ENCODE measurements at places on chromosomes 1 and 21.

DNA sequence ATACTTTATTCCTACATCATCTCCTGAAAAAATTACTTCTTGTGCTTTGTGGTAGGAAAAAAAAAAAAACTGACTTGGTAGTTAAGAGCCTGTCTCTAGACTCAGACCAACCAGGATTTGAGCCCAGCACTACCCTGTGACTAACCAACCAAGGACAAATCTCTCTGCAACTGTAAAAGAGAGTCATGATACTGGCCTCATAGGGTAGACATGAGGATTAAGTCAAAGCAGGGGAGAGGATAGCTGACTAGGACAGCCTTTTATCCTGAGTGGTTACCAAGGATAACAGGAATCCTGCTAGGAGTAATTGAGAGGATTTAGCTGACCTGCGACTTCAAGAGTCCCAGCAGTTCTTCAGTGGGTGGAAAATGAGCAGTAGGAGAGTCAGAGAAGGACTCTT is 112.8 kb downstream of the C1orf21 start:
- peaks cover 5% of the 10 kb centered on the region for H3K4me1 ChIP-seq
- no peaks in the 10 kb centered on the region for H3K27me3 ChIP-seq
- H3K36me3 ChIP-seq = no peaks in the 10 kb centered on the region
- DNase-seq = no peak
- H3K4me3 ChIP-seq = no peak overlapping the region

- no peaks in the 10 kb centered on the region for H3K36me3 ChIP-seq
- DNase-seq = no peak
- H3K4me1 ChIP-seq = 0 out of 2 replicates have a peak, but pooled peaks cover 1% of the 10 kb centered on the region
- no peak overlapping the region for H3K27ac ChIP-seq
These were observed 41.3 kb upstream of the SLC44A3 start for GRCh38 chr1:94778808-94779207.

DNA sequence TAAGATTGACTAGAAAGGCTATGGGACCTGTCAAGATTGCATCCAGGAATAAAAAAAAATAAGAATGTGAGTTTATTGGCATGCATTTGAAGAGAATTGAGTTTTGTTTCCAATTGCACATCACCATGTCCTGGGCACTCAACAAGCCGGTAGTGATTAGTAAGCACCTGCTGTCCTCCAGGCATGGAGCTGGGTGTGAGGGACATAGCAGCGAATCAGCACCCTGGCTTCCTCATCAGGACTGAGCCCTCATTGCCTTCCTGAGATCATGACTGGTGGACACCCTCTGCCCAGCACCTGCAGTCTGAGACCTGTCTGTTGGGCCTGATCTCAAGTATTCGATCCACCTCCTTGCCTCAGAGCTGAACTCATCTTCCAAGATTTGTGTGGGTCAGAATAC is 26.8 kb downstream of the S100A6 start:
- DNase-seq = no peak
- H3K27me3 ChIP-seq = no peaks in the 10 kb centered on the region
- H3K36me3 ChIP-seq = no peaks in the 10 kb centered on the region
- H3K4me3 ChIP-seq = no peak overlapping the region
- H3K27ac ChIP-seq = no peak overlapping the region

DNA sequence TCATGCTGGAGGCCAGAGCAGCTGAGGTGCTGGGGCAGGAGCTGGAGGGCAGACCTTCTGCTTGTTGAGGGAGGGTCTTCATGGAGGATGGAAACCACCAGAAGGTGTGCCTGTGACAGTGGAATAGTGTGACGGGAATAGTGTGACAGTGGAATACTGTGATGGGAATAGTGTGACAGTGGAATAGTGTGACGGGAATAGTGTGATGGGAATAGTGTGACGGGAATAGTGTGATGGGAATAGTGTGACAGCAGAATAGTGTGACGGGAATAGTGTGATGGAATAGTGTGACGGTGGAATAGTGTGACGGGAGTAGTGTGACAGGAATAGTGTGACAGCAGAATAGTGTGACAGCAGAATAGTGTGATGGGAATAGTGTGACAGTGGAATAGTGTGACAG is 325.1 kb downstream of the HHAT start:
- H3K4me3 ChIP-seq = no peak overlapping the region
- no peaks in the 10 kb centered on the region for H3K27me3 ChIP-seq
- H3K36me3 ChIP-seq = no peaks in the 10 kb centered on the region
- DNase-seq = no peak
- no peak overlapping the region for H3K27ac ChIP-seq

DNA sequence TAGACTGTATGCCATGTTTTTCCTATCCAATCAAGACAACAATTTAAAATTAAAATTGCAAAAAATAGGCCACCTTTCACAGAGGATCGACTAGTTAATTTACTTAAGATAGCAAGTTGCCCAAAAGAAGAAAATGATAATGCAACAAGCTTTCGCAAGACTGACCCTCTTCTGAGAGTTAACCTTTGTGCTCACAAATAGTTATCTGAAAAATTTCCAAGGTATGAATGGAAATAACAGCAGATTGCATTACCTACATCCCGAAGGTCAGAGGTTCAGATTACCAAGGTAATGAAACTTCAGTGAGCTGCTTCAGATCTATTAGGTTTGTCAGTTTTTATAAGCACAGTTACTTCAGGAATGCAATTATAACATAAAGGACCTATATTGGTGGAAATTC is 298.0 kb downstream of the KCTD3 start:
- no peaks in the 10 kb centered on the region for H3K27me3 ChIP-seq
- no peaks in the 10 kb centered on the region for H3K4me1 ChIP-seq
- H3K4me3 ChIP-seq = no peak overlapping the region
- no peak overlapping the region for H3K27ac ChIP-seq

DNA sequence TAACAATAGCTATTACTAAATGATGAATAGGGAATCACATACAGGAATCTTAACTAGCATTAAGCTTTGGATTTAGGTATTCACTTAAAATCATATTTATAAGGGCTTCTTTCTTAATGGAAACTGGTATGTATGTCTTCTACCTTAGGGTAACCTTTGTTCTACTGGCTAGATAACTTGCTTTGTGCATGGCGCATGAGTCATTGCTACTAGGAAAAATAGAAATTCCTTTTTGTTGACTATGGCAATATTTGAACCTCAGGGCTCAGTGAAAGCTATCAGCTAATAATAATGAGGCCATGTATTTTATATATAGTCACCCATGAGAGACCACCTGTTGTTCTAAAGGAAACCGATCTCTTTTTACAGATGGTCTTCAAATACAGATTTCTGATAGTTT is 72.5 kb downstream of the RPS6KC1 start:
- no peak overlapping the region for H3K4me3 ChIP-seq
- no peak overlapping the region for H3K27ac ChIP-seq
- H3K27me3 ChIP-seq = no peaks in the 10 kb centered on the region
- H3K4me1 ChIP-seq = no peaks in the 10 kb centered on the region
- H3K36me3 ChIP-seq = no peaks in the 10 kb centered on the region

DNA sequence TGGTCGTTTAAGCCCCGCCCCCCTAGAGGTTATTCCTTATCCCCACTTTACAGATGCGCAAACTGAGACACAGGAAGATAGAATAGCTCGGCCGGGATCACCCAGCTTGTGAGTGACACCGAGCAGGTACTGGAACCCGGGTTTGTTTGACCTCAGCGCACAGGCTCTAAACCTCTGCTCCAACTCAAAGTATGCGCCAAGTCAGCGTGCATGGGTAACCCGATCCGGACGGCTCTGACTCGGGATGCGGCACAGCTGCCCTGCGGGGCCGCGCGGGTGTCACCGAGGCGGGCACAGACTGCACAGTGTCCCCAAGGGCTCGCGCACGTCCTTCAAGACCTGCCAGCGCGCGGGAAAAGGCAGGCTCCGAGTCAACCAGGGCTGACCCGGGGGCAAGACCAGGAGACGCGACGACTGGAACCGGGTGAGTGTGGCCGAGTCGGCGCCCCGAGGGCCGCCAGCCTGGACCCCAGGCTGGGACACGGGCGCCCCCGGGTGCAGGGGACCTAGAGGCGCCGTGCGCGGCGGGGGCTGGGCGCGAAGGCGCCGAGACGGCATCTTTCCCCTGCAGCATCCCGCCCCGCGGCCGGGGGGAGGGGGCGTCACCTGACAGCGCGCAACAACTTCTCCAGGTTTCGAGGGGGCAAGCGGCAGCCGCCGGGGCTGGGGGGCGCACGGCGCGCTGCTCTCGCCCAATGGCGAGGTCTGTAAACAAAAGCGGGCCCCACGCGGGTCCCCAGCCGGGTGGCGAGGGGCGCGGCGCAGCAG is 101.9 kb upstream of the SOD1 start:
- peaks cover 13% of the 10 kb centered on the region for H3K4me1 ChIP-seq
- DNase-seq = no peak
- H3K36me3 ChIP-seq = no peaks in the 10 kb centered on the region
- H3K27ac ChIP-seq = no peak overlapping the region
- H3K27me3 ChIP-seq = no peaks in the 10 kb centered on the region

DNA sequence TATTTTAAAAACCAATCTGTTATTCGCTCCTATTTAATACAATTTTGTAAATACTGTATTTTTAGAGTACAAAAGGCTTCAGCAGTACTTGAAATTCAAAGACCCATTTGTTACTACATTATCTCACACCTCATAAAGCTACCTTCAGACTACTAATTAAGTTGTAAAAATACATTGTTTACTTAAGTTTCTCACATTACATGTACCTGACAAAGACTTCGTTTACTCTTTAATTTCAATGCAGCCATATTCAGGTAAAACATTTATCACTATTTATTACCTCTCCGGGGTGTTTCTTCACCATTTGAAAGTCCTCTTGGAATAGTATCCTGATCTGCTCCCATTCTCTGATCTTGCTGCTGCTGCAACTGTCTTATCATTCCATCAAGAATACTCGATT is 55.2 kb downstream of the BRWD1 start:
- H3K4me3 ChIP-seq = no peak overlapping the region
- no peaks in the 10 kb centered on the region for H3K27me3 ChIP-seq
- no peak overlapping the region for H3K27ac ChIP-seq
- peaks cover 5% of the 10 kb centered on the region for H3K36me3 ChIP-seq

- DNase-seq = no peak
- H3K4me1 ChIP-seq = peaks cover 2% of the 10 kb centered on the region
- peak overlapping the region; percentile 80 for H3K4me3 ChIP-seq
- H3K27ac ChIP-seq = no peak overlapping the region
These were observed 636 bp upstream of the CAMK2N1 start for GRCh38 chr1:20486457-20487235.

DNA sequence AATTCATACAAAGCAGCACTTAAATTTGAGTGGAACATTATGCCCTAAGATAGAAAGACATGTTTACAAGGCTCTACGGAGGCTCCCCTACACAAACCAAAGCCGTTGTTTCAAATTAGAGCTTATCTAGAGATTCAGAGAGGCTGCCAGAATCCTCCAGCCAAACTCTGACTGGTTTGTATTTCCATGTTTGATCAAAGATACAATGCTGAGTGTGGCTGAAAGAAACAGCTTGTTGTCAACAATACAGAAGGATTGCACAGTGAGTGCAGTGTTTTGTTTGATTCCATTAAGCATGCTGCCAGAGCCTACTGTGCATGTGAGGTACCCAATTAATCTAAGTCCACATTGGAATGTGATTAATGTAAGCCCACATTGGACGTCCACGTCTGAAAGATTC is 402.7 kb downstream of the DISC1 start:
- no peak overlapping the region for H3K27ac ChIP-seq
- H3K36me3 ChIP-seq = no peaks in the 10 kb centered on the region
- H3K27me3 ChIP-seq = no peaks in the 10 kb centered on the region
- H3K4me3 ChIP-seq = no peak overlapping the region
- H3K4me1 ChIP-seq = peaks cover 1% of the 10 kb centered on the region

DNA sequence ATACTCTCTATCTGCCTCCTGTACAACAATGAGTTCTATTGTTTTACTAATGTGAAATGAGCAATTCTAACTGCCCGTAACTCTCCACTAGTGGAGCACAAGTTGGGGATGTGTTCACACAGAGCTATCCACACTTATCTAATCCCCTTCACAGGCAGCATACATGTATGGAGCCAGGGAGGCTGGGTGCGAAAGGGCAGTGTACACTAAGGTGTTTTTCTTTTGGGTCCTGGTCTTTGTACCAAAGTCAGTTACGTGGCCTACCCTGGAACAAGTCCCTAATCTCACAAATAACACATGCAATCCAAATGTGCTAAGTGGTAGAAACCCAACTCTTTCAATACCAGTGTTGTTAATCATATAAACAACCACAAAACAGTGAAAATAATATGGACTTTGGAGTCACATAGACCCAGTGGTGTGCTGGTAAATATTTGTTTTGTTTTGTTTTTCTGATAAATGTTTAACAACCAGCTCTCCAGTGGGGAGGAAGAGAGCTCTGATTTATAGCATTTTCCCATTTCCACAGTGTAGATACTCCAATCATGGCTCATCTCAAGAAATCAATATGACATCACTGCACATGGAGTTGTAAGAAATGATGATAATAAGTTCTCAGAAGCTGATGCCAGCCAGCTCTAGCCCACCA is 319.9 kb upstream of the DUSP10 start:
- no peak for DNase-seq
- H3K4me3 ChIP-seq = no peak overlapping the region
- no peaks in the 10 kb centered on the region for H3K36me3 ChIP-seq
- no peaks in the 10 kb centered on the region for H3K27me3 ChIP-seq
- H3K4me1 ChIP-seq = no peaks in the 10 kb centered on the region
- no peak overlapping the region for H3K27ac ChIP-seq

DNA sequence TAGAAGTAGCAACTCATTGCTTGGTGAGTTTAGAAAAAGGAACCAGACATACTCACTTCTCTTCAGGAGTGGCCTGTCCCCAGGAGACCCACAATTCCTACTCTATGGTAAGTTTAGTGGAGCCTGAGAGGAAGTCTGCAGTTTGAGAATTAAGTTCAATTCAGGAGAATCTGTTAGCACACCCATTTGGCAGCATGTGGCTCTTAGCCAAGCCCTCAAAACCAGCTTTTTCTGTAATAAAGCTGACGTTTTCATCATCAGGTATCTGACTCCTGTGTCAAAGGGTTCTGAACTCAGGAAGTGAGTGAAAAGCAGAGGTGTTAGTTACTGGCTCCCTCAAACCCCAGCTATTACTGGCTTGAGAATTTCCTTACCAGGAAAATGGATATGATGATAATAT is 20.4 kb upstream of the RGS16 start:
- H3K4me3 ChIP-seq = no peak overlapping the region
- no peak overlapping the region for H3K27ac ChIP-seq
- H3K27me3 ChIP-seq = no peaks in the 10 kb centered on the region
- H3K4me1 ChIP-seq = 0 out of 2 replicates have a peak, but pooled peaks cover 2% of the 10 kb centered on the region
- no peaks in the 10 kb centered on the region for H3K36me3 ChIP-seq

DNA sequence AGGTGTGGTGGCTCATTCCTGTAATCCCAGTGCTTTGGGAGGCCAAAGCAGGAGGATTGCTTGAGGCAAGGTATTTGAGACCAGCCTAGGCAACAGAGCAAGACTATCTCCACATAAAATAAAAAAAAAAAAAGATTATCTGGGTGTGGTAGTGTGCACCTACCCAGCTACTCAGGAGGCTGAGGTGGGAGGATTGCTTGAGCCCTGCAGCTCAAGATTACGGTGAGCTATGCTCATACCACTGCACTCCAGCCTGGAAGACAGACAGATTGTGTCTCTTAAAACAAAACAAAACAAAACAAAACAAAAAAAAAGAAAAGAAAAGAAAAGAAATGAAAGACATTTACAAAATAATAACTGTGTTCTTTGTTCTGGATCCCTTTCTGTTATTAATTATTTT is 6.1 kb upstream of the TLCD4 start:
- DNase-seq = no peak
- no peak overlapping the region for H3K27ac ChIP-seq
- H3K4me3 ChIP-seq = no peak overlapping the region
- no peaks in the 10 kb centered on the region for H3K27me3 ChIP-seq
- H3K36me3 ChIP-seq = no peaks in the 10 kb centered on the region

- 0 out of 2 replicates have a peak, but pooled peaks cover 1% of the 10 kb centered on the region for H3K4me1 ChIP-seq
- no peak for DNase-seq
- H3K4me3 ChIP-seq = no peak overlapping the region
- H3K27ac ChIP-seq = no peak overlapping the region
- H3K36me3 ChIP-seq = no peaks in the 10 kb centered on the region
These were observed 23.6 kb downstream of the NOS1AP start for GRCh38 chr1:162093095-162093494.
